ENCODE measurements at places on chromosomes 2 and 18.
A peak's percentile ranks its signal among the peaks of the same experiment; 100 is the strongest.

DNA sequence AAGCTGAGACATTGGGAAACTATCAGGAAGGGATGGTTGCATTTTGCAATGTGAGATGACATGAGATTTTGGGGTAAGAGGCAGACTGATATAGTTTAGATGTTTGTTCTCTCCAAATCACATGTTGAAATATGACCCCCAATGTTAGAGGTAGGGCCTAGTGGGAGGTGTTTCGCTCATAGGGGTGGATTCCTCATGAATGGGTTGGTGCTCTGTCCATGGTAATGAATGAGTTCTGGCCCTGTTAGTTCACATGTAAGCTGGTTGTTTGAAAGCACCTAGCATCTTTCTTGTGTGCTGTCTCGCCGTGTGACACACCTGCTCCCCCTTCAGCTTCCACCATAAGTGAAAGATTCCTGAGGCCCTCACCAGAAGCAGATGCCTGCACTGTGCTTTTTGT lies 37.7 kb downstream of the TPRKB start:
- no peak for DNase-seq

- DNase-seq: no peak
These were observed 71.5 kb downstream of the COLEC12 start for GRCh38 chr18:429030-429429.

DNA sequence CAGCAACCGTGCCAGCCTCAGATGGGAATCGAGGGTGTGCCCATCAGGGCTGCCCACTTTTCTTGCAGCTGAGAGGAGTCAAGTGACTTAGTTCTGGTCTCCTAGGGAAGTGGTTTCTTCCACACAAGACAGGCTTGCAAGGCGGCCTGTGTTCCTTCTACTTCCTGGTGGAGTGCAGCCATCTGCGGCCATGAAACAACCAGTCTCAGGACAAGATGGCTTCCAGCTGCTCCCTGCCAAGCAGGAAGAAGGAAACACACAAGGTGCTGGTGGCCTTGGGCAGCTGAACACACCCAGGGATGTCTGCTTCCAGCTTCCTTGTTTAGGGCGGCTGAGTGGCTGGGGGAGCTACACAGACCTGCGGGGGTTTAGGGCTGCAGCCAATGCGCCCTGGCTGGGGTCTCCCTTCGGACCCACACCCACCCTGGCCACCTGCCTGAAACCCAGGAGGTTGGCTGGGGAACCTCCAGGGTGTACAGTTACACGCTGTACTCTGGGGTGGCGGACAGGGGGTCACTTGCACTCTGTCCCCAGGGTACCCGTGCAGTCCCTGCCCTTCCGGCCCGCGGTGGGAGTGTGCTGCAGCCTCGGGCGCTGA lies 34.7 kb downstream of the PTPN18 start:
- no peak for DNase-seq

DNA sequence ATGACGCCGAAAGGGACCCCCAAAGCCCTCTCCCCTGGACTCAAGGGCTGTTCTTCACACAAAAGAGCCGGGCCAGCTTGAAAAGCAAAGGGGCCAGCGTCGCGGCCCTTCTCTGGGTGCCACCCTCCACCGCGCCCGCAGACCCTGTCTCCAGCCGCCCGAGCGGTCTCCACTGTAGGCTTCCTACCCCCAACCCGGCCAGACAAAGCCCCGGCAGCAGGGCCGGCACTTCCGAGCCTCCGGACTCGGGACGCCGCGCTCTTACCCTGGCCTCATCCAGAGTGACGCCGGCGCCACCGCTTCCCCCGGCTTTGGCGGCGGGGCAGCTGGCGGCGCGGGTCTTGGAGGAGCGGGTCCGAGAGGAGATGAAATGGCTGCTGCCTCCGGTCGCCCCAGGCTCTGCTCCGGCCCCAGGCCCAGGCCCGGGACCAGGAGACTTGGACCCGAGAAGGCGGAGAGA lies 603 bp downstream of the ATAD2B start:
- DNase-seq: no peak

DNA sequence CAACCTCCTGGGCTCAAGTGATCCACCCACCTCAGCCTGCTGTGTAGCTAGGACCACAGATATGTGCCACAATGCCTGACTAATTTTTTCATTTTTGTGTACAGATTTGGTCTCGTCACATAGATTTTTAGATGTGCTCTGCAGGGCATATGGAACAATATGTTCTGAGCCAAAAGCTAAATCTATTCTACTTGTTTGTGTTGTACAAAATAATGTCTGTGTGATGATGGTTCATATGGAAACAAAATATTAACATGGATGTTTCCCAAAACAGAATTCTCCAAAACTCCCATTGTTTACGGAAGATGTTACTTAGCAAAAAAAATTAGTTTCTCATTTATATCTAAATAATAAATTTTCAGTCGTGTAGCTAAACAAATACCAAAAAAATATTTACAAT lies 12.6 kb upstream of the KLHL23 start:
- no peak for DNase-seq

DNA sequence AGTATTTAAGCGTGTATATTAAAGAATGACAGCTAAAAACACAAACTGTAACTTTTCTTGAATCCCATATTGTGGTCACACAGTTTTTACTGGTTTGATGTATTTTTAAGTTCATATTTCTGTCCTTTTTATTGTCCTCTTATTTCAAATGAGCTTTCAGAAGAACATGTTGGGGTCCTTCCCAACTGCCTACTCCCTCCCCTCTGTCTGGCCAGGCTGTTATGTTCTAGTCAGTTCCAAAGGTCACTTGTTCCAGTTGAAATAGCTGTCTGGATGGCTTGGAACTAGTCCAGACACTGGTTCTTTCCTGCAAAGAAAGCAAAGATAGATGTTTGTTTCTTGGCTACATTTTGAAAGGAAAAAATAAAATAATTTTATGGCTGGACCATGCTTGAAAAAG lies 306.9 kb downstream of the GULP1 start:
- no peak for DNase-seq

GRCh38 chr18:76354348-76354747 lies 140.7 kb downstream of the ZNF516 start:
- no peak for DNase-seq

GRCh38 chr18:2104620-2105462 lies 466.5 kb downstream of the METTL4 start:
- DNase-seq: no peak

GRCh38 chr2:114294741-114295140 lies 147.7 kb upstream of the DPP10 start:
- no peak for DNase-seq

DNA sequence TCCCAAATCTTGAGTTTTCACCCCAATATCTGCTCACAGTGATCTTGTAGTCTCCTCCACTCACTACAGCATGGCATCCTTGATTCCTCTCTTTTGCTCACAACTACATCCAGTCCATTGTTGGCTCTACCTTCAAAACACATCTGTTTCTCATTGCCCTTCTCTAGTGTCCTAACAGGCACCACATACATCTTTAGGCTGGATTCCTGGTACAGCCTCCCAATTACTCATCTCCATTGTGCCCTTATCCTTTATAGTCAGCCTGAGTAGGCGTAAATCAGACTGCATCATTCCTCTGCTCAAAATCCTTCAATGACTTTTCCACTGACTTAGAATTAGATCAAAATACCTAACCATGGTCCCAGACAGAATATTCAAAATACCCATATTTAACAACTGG lies 10.7 kb upstream of the TAF1B start:
- no peak for DNase-seq

DNA sequence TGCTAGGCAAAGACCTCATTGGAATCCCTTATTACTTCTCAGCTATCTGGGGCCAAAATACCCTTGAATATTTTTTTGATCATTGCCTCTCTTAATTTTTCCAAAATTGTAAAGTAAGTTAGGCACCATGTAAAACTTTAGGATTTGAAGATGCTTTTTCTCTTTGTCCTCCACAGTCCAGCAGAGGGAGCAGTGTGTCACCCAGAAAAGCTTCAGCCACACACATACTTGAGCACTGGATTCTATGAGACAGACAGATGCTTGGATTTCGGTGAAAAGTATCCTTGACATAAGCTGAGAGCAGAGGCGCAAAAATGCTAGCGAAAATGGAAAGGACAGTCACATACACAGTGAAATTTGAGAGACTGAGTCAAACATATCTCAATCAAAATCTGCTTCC lies 74.7 kb upstream of the KCNJ3 start:
- DNase-seq: no peak

DNA sequence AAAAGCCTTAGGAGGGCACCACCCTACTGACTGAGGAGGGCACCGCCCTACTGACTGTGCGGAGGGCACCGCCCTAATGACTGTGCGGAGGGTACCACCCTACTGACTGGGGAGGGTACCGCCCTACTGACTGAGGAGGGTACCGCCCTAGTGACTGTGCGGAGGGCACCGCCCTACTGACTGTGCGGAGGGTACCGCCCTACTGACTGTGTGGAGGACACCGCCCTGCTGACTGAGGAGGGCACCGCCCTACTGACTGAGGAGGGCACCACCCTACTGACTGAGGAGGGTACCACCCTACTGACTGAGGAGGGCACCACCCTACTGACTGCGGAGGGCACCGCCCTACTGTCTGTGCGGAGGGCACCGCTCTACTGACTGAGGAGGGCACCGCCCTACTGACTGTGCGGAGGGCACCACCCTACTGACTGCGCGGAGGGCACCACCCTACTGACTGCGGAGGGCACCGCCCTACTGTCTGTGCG lies 150.2 kb upstream of the NFATC1 start:
- no peak for DNase-seq

DNA sequence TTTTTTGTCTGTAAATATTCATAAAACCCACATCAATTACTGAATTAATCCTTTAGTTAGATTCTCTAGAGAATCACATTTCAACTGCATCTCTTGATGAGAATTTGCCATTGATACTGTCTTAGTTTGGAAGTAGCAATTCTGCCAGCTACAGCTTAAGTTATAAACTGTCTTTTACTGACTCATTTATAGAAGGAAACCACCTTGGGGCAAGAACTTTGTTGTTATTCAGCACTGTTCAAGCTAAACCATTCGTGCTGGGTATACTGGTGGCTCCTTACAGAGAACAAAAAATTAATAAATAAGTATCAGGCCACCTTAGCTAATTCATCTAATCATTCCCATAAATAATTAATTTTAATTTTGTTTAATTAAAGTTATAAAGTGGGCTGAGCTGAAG lies 1082.6 kb upstream of the CELF4 start:
- DNase-seq: no peak

DNA sequence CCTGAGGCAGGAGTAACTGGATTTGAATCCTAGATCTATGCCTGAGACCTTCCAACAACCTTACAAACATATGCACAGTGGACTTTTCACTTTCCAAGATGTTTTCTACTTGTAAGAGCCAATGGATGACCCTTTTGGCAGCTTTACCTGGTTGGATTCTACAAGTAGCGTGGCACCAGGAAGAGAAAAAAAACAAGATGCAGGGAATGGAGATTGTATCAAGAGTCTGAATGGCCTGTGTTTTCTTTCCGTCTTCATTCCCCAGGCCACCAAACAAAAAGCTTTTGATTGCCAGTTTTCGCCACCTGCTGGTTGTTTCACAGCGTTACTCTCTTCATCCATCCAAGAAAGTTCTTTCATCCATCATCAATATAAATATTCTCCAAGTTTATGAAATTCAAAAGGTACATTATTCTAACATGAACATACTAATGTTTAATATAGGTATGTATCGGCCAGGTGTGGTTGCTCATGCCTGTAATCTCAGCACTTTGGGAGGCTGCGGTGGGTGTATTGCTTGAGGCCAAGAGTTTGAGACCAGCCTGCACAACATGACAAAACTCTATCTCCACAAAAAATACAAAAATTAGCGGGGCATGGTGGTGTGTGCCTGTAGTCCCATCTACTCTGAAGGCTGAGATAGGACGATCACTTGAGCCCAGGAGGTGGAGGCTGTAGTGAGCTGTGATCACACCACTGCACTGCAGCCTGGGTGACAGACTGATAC lies 3.5 kb upstream of the BCL2 start:
- peak; percentile 23 for DNase-seq

DNA sequence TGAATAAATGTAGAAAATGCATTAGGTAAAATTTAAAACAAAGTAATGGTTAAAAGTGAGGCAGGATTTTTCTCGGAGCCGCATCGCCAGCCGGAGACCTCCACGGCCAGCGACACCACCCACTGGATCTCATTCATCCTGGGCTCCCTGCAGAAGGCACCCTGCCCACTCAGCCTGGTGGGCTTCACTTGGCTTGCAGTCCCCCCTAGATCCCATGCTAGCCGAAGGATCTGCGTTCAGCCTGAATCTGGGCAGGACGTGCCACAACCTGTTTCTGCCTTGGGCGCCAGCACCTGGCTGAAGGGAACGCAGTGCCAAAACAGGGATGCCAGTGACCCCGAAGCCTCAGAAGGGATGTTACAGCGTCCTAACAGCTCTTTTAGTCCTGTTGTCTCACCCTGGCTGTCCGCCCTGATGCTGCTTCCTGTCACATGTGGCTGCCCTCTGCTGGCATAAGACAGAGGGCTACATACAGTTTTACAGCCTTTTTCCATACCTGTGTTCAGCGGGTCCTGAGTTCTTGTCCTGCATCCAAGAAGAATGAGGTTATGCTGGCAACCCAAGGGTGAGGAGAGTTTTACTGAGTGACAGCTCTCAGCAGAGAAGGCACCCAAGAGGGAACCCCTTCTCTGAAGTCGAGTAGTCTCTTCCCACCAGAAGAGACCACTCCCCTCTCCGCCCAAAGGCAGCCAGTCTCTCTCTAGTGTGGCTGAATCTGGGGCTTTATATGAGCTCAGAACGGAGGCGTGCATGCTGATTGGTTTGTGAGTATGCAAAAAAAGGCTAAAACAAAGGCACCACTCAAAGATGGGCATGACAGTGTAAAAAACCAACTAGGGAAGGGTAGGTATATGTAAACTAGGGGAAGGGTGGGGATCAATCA lies 173.1 kb upstream of the GYPC start:
- DNase-seq: no peak

GRCh38 chr2:86301009-86301408 lies 36.4 kb downstream of the REEP1 start:
- no peak for DNase-seq

DNA sequence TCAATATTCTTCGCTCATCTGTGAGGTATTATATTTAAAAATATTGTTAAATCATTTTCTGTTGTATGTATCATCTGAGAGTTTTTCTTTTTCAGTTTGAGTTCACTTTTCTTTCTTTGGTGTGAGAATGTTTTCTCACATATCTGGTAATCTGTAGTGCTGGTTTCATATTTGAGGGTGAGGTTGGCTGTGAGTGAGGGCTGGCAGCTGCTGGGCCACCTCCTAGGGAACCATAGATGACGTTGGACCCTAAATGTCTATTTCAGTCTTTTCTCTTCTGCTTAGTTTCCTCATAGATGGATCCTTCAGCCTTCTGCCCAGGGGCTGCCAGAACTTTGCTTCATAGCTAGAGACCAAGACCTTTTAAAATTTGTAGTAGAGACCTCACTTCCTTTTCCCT lies 33.5 kb downstream of the MGAT5 start:
- DNase-seq: no peak

DNA sequence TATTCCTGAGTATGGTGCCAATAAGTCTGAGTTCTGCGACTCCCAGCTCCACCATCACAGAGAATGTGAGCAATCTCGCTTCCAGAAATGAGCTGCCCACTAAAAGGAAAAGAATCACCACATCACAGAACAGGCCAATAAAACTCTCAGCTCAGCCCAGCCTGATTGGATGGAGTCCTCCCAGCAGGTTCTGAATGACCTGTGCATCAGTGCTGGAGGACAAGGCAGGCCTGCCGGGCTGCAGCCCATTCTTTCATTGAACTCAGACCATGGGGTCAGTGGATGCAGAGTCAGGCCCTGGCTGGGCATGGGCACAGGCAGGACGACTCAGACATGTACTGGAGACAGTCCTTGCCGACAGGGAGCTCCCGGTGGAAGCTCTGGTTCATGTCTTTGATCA lies 132.7 kb upstream of the REV1 start:
- no peak for DNase-seq
